Central memory CD8-positive, alpha-beta T cell (primary cell): ENCODE measurements at places on chromosomes 2 and 18.

- H3K4me3 ChIP-seq: no peak overlapping the region
- H3K27me3 ChIP-seq: no peaks in the 10 kb centered on the region
- no peak for DNase-seq
- no peak overlapping the region for H3K27ac ChIP-seq
- no peaks in the 10 kb centered on the region for H3K36me3 ChIP-seq
- H3K4me1 ChIP-seq: peaks cover 11% of the 10 kb centered on the region
Observed at GRCh38 chr2:235570966-235571692, 77.3 kb downstream of the AGAP1 start.

DNA sequence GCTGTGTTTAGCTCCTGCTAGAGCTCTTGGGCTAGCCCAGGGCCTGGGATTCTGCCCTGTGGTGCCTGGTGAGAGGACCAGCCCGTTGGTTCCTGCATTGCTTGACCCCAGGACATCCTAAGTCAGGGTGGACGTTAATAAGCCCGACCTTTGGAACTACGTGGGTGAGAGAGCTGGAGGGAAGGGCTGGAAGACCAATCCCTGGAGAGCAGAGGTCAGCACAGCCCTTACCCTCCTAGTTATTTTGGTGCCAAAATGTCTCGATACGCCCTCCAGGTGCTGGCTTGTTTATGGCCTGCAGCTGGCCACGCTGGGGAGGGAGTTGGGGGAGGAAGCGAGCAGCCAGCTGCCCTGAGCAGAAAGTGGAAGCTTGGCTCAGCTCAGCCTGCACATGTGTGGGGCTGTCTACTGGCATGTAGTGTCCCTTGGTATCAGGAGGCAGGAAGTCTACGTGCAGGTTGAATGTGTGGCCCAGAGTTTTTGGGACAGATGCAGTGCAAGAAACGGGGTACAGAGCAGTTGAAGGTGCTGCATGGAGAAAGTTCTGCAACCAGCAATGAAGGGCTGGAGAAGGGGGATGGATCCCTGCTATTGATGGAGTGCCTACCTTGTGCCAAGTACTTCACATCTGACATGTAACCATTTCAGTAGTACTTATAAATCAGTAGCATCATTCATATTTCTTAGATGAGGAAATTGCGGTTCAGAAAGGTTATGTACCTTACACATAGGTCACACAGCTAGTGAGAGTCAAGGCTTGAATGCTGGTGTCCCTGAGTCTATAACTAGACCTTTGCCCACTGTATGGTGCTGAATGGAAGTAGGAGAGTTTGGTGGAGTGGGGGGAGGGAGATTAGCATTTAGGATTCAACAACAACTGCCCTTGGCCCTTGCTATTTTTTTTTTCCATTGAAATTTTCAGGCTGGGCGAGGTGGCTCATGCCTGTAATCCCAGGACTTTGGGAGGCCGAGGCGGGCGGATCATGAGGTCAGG is 5.0 kb upstream of the DGKD start:
- H3K4me1 ChIP-seq: peaks cover 38% of the 10 kb centered on the region
- H3K27ac ChIP-seq: no peak overlapping the region
- H3K27me3 ChIP-seq: no peaks in the 10 kb centered on the region
- peaks cover 7% of the 10 kb centered on the region for H3K36me3 ChIP-seq

GRCh38 chr2:119857742-119858141 is 98.0 kb downstream of the PTPN4 start:
- peaks cover 51% of the 10 kb centered on the region for H3K4me1 ChIP-seq
- no peaks in the 10 kb centered on the region for H3K36me3 ChIP-seq

DNA sequence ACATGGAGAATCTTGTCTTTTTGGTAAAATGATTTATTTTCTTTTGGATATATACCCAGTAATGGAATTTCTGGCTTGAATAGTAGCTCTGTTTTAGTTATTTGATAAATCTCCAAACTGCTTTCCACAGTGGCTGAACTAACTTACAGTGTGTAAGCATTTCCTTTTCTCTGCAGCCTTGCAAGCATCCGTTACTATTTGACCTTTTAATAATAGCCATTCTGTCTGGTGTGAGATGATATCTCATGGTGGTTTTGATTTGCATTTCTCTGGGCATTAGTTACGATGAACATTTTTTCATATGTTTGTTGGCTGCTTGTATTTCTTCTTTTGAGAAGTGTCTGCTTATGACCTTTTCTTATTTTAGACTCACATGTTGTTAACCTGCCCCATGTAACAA is 190.2 kb downstream of the GALR1 start:
- DNase-seq: no peak
- H3K4me3 ChIP-seq: no peak overlapping the region
- peaks cover 41% of the 10 kb centered on the region for H3K27me3 ChIP-seq
- H3K36me3 ChIP-seq: peaks cover 1% of the 10 kb centered on the region
- H3K27ac ChIP-seq: no peak overlapping the region
- no peaks in the 10 kb centered on the region for H3K4me1 ChIP-seq

DNA sequence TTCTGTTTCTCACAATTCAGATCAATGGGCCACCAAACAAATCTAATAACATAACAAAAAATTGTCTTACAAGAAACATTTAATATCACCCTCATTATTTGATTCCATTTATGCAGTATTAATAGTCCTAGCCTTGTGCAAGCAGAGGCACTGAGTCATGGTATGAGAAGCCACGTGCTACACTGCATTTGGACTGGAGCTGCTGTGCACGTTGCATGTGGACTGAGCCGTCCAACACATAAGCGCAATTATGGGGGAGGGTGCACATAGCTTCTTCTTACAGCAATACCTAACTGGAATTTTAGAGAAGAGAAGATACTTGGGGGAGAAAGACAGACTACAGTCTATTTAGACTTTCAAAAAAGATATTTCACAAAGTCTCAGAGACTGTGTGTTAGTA is 329.6 kb upstream of the ID2 start:
- no peak overlapping the region for H3K27ac ChIP-seq
- no peaks in the 10 kb centered on the region for H3K36me3 ChIP-seq
- no peaks in the 10 kb centered on the region for H3K27me3 ChIP-seq
- DNase-seq: no peak

- peak overlapping the region; percentile 99 for H3K4me3 ChIP-seq
- peaks cover 48% of the 10 kb centered on the region for H3K4me1 ChIP-seq
Observed at GRCh38 chr2:206083602-206084438, 2.2 kb downstream of the INO80D start.

- DNase-seq: no peak
- no peak overlapping the region for H3K27ac ChIP-seq
- H3K36me3 ChIP-seq: no peaks in the 10 kb centered on the region
- no peaks in the 10 kb centered on the region for H3K4me1 ChIP-seq
- H3K4me3 ChIP-seq: no peak overlapping the region
Observed at GRCh38 chr2:35932276-35932963, 423.2 kb upstream of the CRIM1 start.

- DNase-seq: no peak
- H3K36me3 ChIP-seq: peaks cover 23% of the 10 kb centered on the region
- H3K27me3 ChIP-seq: no peaks in the 10 kb centered on the region
- peak overlapping the region; percentile 88 for H3K4me3 ChIP-seq
- peak overlapping the region; percentile 87 for H3K27ac ChIP-seq
Observed at GRCh38 chr18:23585007-23585871, 1.1 kb downstream of the NPC1 start.

GRCh38 chr2:124343827-124344498 is 318.9 kb downstream of the CNTNAP5 start:
- no peaks in the 10 kb centered on the region for H3K4me1 ChIP-seq
- no peak overlapping the region for H3K27ac ChIP-seq
- H3K36me3 ChIP-seq: no peaks in the 10 kb centered on the region
- H3K4me3 ChIP-seq: no peak overlapping the region

- no peak for DNase-seq
- no peaks in the 10 kb centered on the region for H3K4me1 ChIP-seq
- no peak overlapping the region for H3K27ac ChIP-seq
- H3K36me3 ChIP-seq: peaks cover 32% of the 10 kb centered on the region
- H3K4me3 ChIP-seq: no peak overlapping the region
Observed at GRCh38 chr2:159445307-159445706, 158.8 kb upstream of the WDSUB1 start.

- H3K27ac ChIP-seq: no peak overlapping the region
- H3K4me3 ChIP-seq: no peak overlapping the region
- no peaks in the 10 kb centered on the region for H3K4me1 ChIP-seq
- H3K27me3 ChIP-seq: peaks cover 40% of the 10 kb centered on the region
Observed at GRCh38 chr2:85178154-85178553, 45.0 kb downstream of the TCF7L1 start.

DNA sequence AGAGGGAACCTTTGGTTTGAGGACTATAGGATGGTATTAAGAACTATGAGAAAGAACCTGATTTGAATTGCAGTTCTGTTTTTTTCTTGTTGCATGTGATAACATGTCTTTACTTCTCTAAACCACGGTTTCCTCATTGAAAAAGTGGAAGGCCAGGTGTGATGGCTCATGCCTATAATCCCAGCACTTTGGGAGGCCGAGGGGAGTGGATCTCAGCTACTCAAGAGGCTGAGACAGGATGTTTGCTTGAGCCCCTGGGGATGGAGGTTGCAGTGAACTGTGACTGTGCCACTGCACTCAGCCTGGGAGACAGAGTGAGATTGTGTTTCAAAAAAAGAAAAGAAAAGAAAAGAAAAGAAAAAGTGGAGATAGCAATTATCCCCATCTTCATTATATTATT is 32.3 kb downstream of the SCN9A start:
- no peaks in the 10 kb centered on the region for H3K36me3 ChIP-seq
- DNase-seq: no peak
- H3K27ac ChIP-seq: no peak overlapping the region
- no peaks in the 10 kb centered on the region for H3K4me1 ChIP-seq
- no peak overlapping the region for H3K4me3 ChIP-seq

DNA sequence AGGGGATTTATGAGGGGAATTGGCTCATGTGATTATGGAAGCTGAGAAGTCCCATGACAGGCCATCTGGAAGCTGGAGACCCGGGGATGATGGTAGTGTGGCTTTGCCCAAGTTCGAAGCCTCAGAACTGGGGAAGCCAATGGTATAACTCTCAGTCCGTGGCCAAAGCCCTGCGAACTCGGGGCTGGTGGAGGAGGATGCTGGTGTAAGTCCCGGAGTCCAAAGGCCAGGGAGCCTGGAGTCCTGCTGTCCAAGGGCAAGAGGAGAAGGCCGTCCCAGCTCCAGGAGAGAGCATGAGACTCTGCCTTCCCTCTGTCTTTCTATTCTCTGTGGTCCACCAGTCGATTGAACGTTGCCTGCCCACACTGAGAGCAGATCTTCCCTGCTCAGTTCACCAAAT is 43.2 kb upstream of the CABLES1 start:
- no peak for DNase-seq
- H3K4me1 ChIP-seq: no peaks in the 10 kb centered on the region
- H3K27ac ChIP-seq: no peak overlapping the region
- no peaks in the 10 kb centered on the region for H3K36me3 ChIP-seq
- peaks cover 22% of the 10 kb centered on the region for H3K27me3 ChIP-seq

DNA sequence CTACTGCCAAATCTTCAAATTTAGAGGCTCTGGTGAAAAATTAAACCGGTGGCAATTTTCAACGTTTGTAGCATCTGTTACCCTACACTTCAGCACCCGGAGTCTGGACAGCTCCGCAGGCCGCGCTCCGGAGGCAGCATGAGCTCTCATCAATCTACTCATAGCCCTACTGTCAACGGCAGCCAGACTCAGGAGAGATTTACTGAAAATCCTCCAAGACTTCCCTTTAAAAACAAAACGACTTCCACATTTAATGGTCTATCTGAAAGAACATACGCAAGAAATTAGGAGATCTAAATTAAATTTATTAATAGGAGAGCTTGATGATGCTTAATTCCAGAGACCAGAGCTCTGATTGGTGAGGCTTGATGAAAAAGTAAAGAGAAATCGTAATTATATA is 970 bp upstream of the ADCYAP1 start:
- no peak overlapping the region for H3K27ac ChIP-seq
- peaks cover 91% of the 10 kb centered on the region for H3K27me3 ChIP-seq
- no peak for DNase-seq
- peaks cover 5% of the 10 kb centered on the region for H3K4me1 ChIP-seq
- H3K4me3 ChIP-seq: no peak overlapping the region

GRCh38 chr18:57792631-57793301 is 10.3 kb downstream of the ATP8B1 start:
- H3K4me3 ChIP-seq: no peak overlapping the region
- H3K4me1 ChIP-seq: no peaks in the 10 kb centered on the region
- H3K36me3 ChIP-seq: peaks cover 2% of the 10 kb centered on the region
- no peak for DNase-seq

DNA sequence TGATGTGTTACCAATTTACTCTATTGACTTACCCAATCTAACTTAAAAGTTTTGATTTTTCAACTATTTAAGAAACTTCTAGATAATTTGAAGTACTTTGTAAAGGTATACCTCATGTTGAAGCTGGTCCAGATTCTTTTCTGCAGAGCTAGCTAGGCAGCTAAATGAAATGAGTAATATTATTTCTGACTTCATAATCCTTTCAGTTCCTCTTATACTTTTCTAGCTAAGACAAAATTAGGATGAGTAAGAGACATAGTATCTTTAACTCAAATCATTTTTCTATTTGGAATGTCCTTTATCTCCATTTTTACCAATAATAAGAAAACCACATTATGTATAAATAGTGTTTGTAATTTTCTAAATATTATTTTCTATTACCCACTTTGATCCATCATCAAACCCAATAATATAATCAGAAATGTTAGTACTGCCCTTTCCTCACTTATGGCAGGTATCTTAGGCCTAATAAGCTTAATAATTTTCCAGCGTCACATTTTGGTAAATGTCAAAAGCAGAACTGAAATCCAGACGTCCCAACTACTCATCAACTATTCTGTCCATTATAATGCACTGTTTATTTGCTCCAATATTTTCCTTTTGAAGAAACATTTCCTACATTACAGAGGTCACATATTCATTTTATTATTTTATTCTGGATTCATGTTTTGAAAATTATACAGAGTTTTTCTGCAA is 456.6 kb downstream of the THSD7B start:
- H3K27me3 ChIP-seq: no peaks in the 10 kb centered on the region
- no peak for DNase-seq
- no peaks in the 10 kb centered on the region for H3K36me3 ChIP-seq
- no peak overlapping the region for H3K27ac ChIP-seq
- H3K4me3 ChIP-seq: no peak overlapping the region

- H3K4me1 ChIP-seq: no peaks in the 10 kb centered on the region
- no peak for DNase-seq
- no peak overlapping the region for H3K27ac ChIP-seq
- no peaks in the 10 kb centered on the region for H3K36me3 ChIP-seq
Observed at GRCh38 chr2:15059870-15060512, 427.5 kb downstream of the LRATD1 start.

DNA sequence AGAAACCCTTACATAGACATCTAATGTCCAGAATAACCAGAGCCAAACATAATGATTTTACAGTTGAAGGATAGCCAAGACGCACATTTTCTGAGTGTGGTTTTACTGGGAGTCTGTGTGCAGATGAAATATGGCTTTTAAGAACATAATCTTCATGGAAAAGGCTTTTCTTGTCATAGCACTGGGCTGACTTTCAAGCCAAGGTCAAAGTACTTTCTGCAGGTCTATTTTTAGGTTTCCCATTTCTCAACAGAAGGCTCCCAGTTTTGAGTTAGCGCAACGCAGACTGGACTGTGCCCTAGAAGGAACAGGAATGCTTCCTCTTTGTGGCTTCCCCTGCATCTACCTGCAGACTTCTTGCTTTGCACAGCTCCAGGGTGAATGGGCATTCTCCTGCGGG is 92.3 kb upstream of the UPP2 start:
- no peak for DNase-seq
- H3K36me3 ChIP-seq: no peaks in the 10 kb centered on the region
- H3K27ac ChIP-seq: no peak overlapping the region

GRCh38 chr2:225620227-225620626 is 220.7 kb downstream of the NYAP2 start:
- no peak for DNase-seq
- H3K27ac ChIP-seq: no peak overlapping the region
- H3K4me1 ChIP-seq: no peaks in the 10 kb centered on the region
- peaks cover 14% of the 10 kb centered on the region for H3K27me3 ChIP-seq
- no peak overlapping the region for H3K4me3 ChIP-seq
- no peaks in the 10 kb centered on the region for H3K36me3 ChIP-seq

- H3K36me3 ChIP-seq: no peaks in the 10 kb centered on the region
- no peaks in the 10 kb centered on the region for H3K27me3 ChIP-seq
- H3K4me1 ChIP-seq: no peaks in the 10 kb centered on the region
- no peak overlapping the region for H3K27ac ChIP-seq
Observed at GRCh38 chr2:116692988-116693387, 1121.5 kb upstream of the DDX18 start.
